Glomerular endothelial cell (primary cell): ENCODE measurements at places on chromosomes 4 and X. TPM values are rescaled to one million over a fixed set of nuclear protein-coding genes. Genes with fewer than 3 reads are reported as not detected.

The NMU gene
- total RNA-seq = 0.58 and 1.7 TPM in 2 replicates

The FAM149A gene
- 1.2 and 2.3 TPM in 2 replicates for total RNA-seq

GRCh38 chr4:133130171-133130570, 18.9 kb upstream of the PCDH10 start:
- DNase-seq = no peak

- DNase-seq = no peak
Observed at GRCh38 chr4:11615601-11616000, 186.9 kb upstream of the HS3ST1 start.

DNA sequence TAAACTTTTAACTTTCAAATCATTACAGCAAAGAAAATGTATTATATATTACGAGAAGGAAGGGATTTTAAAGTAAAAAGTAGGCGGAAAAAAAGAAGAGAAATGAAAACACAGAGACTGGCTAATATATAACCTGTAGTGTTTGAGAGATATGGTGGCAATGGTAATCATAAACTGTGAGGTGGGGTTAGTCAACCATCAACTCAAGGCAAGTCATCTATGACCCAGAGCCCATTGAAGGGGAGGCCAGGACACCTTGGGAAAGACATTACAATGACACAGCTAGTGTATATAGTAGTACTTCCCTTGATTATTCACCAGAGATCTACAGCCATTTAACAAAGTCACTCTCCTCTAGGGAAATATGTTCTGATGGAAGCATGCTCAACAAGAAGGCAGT, 423.9 kb upstream of the PITX2 start:
- DNase-seq = no peak

DNA sequence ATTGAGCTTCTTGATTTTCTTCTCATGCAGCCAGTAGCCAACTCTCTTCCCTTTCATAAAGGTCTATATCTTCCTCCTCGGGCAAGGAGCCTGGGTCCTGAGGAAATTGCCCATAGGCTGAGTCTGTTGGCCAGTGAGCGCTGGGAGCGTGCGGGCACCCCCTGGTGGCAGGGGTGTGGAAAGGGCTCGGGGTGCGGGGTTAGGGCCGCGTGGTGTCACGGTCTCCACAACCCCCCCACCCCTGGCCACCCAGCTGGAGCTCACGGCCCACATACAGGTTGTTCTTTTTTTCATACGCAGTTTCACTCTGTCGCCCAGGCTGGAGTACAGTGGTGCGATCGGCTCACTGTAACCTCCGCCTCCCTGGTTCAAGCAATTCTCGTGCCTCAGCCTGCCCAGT, 13.1 kb downstream of the RBM10 start:
- DNase-seq = no peak

DNA sequence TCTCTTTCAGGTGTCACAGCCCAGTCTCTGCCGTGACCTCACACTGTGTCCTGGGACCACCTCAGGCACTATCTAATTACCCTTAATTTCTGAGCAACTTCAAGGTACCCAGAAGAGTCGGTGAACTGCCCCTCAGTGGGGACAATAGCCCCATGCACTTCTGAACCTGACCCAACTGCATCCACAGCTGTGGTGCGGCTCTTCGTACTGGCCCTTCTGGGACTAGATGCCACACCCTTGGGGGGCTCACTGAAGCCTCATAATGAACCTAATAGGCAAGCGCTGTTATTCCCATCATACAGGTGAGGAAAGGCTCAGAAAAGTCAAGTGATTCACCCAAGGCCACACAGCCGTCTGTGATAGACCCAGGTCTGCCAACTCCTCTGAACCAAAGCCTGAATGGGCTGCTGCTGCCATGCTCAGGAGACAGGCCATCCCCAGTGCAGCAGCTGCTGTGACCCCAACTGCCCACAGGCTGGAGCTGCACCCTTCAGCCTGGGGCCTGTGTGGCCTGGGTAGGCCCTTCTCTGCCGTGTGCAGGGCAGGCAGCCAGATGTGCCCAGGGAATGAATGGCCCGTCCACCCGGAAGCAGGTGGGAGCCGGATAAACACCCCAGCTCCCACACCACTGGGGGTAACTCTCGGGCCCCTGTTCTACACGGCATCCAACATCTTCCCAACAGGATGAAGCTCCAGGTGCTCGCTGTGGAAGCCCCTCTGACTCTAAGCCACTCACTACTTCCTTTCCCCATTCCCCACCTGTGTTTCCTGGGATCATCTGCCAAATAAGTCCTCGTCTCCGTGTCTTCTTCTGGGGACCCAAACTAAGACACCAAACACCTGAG, 35.9 kb downstream of the HMX1 start:
- no peak for DNase-seq
